Endothelial cell (in vitro differentiated cells): ENCODE measurements at places on chromosomes 1 and 21. TPM values are rescaled to one million over a fixed set of nuclear protein-coding genes. Genes with fewer than 3 reads are reported as not detected.
A peak's percentile ranks its signal among the peaks of the same experiment; 100 is the strongest.

Gene HENMT1
- 10.5 TPM for total RNA-seq

GRCh38 chr21:14523234-14523633, 22.9 kb downstream of the SAMSN1 start:
- no peak for DNase-seq

- no peak for DNase-seq
Measured at GRCh38 chr1:184632415-184633175, 122.1 kb downstream of the EDEM3 start.

- DNase-seq: no peak
Measured at GRCh38 chr1:222040955-222041354, 299.1 kb upstream of the DUSP10 start.

- DNase-seq: peak; percentile 19
Measured at GRCh38 chr1:200090252-200091159, 63.0 kb downstream of the NR5A2 start.

- DNase-seq: no peak
Measured at GRCh38 chr1:246893191-246893939, 38.4 kb downstream of the AHCTF1 start.

DNA sequence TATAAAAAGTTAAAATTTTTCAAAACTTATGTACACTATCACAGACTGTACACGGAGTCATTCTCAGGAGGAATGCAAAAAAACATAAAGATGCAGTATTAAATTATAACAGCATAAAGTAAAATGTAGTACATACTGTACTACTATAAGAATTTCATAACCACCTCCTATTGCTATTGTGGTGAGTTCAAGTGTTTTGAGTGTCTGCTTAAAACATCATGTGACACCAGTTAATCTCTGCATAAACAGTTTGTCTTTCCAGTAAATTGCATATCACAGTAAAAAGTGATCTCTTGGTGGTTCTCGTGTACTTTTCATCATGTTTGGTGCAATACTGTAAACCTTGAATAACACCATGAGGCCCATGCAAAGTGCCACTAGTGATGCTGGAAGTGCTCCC, 45.2 kb downstream of the SDCCAG8 start:
- no peak for DNase-seq

- no peak for DNase-seq
Measured at GRCh38 chr1:8835941-8836643, 18.7 kb upstream of the RERE start.

GRCh38 chr1:202575918-202576653, 134.2 kb downstream of the SYT2 start:
- DNase-seq: no peak

DNA sequence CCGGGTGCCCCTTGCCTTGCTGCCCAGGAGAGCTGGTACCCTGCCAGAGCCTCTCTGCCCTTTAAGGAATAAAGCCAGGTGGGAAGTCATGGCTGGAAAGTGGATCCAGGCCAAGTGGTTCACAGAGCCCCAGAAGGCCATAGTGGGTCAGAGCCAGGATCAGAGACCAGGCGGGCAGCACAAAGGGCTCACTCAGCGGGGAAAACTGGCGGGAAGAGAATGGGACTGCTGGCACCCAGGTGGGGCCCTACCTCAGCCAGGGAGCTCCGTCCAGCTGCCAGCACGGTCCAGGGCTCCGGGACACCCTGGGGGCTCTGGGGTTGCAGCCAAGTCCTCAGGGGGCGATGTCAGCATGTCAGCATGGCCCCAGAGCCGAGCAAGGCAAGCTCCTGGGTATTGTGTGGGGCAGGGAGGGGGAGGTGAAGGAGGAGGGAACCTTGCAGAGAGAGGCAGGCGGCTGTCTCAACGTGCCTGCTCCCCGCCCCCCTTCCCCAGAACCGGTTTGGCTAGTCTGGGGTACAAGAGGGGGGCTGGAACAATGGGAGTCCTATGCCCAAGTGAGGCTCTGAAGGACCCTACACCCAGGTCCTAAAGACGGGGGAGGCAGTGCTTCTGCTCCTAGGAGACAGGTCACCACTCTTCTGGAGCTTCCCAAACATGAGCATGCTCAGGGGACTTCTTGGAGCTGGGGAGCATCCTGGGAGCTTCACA, at the start of gene ARHGEF19:
TSS of gene ARHGEF19 (minus strand) at position 402 of the 711 bp plus-strand sequence. CDS start 3,598 bp downstream, outside the sequence.
- DNase-seq: no peak
